Large intestine (tissue), 12 donors: ENCODE measurements at places on chromosomes 13 and 19.

- H3K27ac ChIP-seq: no peak overlapping the region
- no peaks in the 10 kb centered on the region for H3K4me1 ChIP-seq
- peaks cover 86% of the 10 kb centered on the region for H3K36me3 ChIP-seq
- peak; percentile 73 for DNase-seq
Observed at GRCh38 chr19:11035441-11036377, 53.6 kb upstream of the LDLR start.

GRCh38 chr13:114106991-114107685 lies 25.3 kb downstream of the RASA3 start:
- no peaks in the 10 kb centered on the region for H3K27me3 ChIP-seq
- peaks cover 3% of the 10 kb centered on the region for H3K36me3 ChIP-seq
- H3K27ac ChIP-seq: no peak overlapping the region
- no peak overlapping the region for H3K4me3 ChIP-seq

DNA sequence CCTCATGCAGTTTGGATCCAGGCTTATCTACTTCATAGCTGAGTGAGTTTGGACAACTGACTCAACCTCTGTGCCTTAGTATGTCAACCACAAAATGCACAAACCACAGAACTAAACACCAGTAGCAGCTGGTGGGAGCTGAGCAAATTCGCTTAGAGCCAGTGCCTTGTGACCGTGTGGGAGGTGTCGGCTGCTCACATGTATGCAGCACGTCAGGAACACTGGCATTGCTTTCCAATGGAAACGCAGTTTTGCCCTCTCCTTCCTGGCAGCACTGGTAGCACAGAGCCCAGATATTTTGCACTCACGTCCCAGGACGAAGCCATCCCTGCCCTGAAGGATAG lies 8.3 kb upstream of the NTN5 start:
- no peak for DNase-seq
- no peaks in the 10 kb centered on the region for H3K27me3 ChIP-seq
- H3K4me3 ChIP-seq: no peak overlapping the region
- H3K4me1 ChIP-seq: peaks cover 46% of the 10 kb centered on the region
- no peaks in the 10 kb centered on the region for H3K36me3 ChIP-seq
- H3K27ac ChIP-seq: no peak overlapping the region

GRCh38 chr13:80509264-80509663 lies 168.3 kb upstream of the SPRY2 start:
- H3K36me3 ChIP-seq: no peaks in the 10 kb centered on the region
- no peaks in the 10 kb centered on the region for H3K4me1 ChIP-seq
- H3K27me3 ChIP-seq: no peaks in the 10 kb centered on the region
- H3K27ac ChIP-seq: no peak overlapping the region

DNA sequence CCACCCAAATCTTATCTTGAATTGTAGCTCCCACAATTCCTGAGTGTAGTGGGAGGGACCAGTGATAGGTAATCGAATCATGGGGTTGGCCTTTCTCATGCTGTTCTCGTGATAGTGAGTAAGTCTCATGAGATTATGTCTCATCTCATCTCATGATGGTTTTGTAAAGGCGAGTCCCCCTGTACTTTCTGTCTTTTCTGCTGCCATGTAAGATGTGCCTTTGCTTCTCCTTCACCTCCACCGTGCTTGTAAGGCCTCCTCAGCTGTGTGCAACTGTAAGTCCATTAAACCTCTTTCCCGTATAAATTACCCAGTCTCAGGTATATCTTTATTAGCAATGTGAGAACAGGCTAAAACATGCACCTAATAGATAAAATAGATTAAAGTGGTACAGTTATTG lies 756.4 kb upstream of the SLITRK5 start:
- no peaks in the 10 kb centered on the region for H3K27me3 ChIP-seq
- H3K4me3 ChIP-seq: no peak overlapping the region
- H3K36me3 ChIP-seq: no peaks in the 10 kb centered on the region
- no peak overlapping the region for H3K27ac ChIP-seq
- H3K4me1 ChIP-seq: no peaks in the 10 kb centered on the region

GRCh38 chr19:16336571-16336970 lies 11.9 kb downstream of the KLF2 start:
- no peak overlapping the region for H3K4me3 ChIP-seq
- no peak overlapping the region for H3K27ac ChIP-seq
- no peak for DNase-seq

DNA sequence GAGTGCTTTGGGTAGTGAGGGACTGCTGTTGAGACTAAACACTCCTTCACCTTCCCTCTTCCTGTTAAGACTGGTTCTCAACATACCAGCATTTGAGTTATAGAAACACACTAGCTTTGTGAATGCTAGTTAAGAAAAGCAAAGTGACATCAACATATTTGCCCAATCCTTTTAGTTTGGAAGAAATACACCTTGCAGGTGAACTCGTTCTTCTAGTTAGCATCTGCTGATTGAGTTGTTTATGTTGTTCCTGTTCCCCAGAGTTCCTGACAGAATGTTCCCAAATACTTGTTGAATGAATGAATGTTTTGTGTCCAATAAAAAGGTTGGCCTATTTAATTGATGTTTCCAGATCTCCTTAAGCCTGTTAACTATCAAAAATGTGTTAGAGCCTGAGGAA lies 7.1 kb downstream of the LMO7 start:
- no peak overlapping the region for H3K4me3 ChIP-seq
- DNase-seq: no peak
- H3K4me1 ChIP-seq: no peaks in the 10 kb centered on the region
- H3K27ac ChIP-seq: no peak overlapping the region
- no peaks in the 10 kb centered on the region for H3K36me3 ChIP-seq

DNA sequence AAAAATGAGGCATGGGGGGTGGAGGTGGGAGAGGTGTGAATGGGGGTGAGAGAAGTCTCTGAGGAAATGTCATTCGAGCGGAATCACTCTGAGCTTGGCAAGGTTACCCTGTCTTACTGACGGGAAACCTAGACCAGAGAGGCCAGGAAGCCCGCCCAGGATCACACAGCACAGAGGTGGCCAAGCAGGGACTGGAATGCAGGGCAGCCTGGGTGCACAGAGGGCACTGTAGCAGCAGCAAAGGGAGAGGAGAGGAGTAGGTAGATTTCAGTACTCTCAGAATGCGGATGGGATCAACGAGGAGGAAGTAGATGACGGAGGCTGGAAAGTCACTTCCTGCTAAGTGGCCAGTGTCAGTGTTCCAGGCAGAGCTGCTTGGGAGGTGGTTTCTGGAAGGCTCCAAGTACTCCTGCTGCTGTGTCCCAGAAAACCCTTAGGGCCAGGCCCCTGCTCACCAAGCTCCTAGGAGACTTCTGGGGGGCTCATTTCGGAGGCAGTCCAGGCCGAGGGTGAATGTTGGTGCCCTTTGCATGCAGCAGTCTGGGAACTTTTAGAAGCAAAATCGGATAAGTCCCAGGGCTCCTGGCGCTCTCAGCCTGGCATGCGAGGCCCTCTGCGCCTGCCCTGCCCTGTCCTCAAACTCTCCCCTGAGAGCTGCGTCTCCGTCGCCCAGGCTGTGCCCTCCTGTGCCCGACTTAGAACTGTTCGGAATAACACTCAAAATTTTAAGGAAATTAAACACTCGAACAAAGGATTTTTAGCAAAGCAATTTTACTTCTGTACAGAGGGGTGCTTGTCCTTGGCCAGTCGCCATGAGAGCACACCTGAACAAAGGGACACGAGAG lies 33.5 kb downstream of the DNM2 start:
- no peaks in the 10 kb centered on the region for H3K27me3 ChIP-seq
- no peak overlapping the region for H3K27ac ChIP-seq
- peaks cover 5% of the 10 kb centered on the region for H3K36me3 ChIP-seq
- H3K4me1 ChIP-seq: peaks cover 33% of the 10 kb centered on the region
- H3K4me3 ChIP-seq: no peak overlapping the region
- no peak for DNase-seq

DNA sequence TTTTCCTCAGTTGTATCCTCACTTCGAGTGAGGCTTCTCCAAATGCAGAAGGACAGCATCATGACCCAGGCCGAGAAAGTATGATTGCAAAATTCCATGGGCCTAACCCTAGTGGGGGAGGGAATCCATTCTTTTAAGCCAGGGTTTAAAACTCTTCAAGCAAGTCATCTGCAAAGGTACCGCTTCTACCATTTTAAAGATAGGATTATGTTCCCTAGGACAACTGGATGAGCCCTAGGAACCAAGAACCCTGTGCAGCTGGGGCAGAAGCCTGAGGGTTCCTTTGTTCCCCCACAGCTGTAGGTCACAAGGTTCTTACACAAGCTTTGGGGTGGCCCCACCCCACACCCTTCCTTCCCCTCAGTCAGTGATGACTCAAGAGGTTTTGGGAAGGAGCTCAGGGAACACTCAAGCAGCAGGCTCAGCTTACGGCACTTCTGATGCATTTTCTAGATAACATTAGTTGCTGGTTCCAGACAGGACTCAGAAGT lies 13.5 kb downstream of the ARL11 start:
- H3K36me3 ChIP-seq: no peaks in the 10 kb centered on the region
- H3K27me3 ChIP-seq: no peaks in the 10 kb centered on the region
- no peak overlapping the region for H3K27ac ChIP-seq
- no peak for DNase-seq

DNA sequence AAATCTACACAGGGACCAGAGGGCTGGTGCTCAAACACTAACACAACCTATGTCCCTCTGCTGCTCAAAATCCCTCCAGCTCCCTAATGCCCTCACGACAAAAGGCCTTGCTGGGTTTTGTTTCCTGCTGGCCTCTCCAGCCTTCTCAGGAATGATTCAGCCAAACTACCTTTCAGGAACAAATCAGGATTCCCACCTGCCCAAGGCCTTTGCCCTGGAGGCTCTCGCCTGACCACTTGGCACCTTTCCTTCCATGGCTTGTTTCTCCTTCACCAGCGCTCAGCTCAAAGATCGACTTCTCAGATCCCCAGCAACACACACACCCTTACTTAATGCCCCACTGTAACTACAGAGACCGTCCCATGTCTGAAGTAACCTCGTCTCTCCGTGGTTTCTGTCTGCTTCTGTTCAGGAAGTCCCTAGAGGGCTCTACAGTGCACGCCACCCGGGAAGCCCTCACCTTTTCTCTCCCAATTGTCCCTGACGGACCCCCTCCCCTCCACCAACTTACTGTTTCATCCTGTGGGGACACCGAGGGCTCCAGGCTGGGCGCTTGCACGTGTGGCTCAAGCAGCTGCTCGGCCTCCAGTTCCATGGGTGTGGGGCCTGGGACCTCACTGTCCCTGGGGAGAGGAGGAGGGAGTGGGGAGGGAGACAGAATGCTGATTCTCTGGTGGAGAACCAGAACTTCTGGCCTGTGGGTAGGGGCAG lies 3.2 kb upstream of the SIX5 start:
- H3K36me3 ChIP-seq: peaks cover 14% of the 10 kb centered on the region
- peaks cover 43% of the 10 kb centered on the region for H3K4me1 ChIP-seq
- H3K27ac ChIP-seq: peak overlapping the region; percentile 6
